GM12878 (cell line): ENCODE measurements at places on chromosomes 5 and 9. TPM values are rescaled to one million over a fixed set of nuclear protein-coding genes. Genes with fewer than 3 reads are reported as not detected.

Gene ALDH1A1
- 0.21 and 0.54 TPM in 2 replicates for total RNA-seq

- peaks cover 6% of the 10 kb centered on the region for H3K36me3 ChIP-seq
- H3K4me1 ChIP-seq = peaks cover under 1% of the 10 kb centered on the region; the same call in 1 of the 2 replicates
- no peak overlapping the region for H3K27ac ChIP-seq
- DNase-seq = no peak
Observed at GRCh38 chr9:93114169-93114983, 18.4 kb downstream of the CARD19 start.

DNA sequence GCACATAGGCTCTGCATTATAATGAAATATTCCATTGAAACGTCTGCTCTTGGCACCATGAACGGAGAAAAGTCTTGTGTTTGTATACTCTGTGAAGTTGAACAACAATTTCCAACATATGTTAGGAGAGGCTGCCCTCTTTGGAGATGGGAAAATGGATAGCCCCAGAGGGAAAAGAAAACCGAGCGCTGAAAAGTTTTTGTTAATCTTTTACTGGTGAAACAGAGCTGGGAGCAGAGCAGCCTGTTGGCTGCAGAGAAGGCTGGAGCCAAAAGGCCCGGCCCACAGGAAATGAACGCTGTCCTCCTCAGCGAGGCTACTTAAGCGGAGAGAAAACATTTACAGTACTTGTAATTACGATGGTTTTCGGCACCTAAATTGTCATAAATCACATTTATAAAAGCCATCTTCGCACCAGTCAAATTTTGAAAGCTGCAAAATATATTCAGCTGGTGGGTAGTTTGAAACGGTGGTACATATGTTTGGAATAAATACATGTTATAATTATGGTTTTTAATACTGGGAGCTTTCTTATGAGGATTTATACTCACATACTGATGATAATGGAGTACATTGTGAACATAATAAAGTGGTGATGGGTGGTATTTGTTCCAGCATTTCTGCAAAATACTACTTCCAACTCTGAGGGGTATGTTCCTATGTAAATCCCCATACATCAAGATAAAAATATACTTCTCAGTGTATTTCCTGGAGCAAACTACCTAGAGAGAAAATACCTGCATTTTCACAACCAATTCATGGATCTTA is 129.6 kb upstream of the CNTLN start:
- H3K27ac ChIP-seq = no peak overlapping the region
- H3K36me3 ChIP-seq = no peaks in the 10 kb centered on the region
- H3K4me1 ChIP-seq = no peaks in the 10 kb centered on the region
- no peak overlapping the region for H3K4me3 ChIP-seq
- DNase-seq = no peak
- H3K27me3 ChIP-seq = no peaks in the 10 kb centered on the region

GRCh38 chr9:37943345-37944265 is 39.7 kb upstream of the SLC25A51 start:
- H3K27ac ChIP-seq = no peak overlapping the region
- H3K36me3 ChIP-seq = no peaks in the 10 kb centered on the region

- H3K36me3 ChIP-seq = peaks cover 38% of the 10 kb centered on the region
- H3K27ac ChIP-seq = no peak overlapping the region
- no peak for DNase-seq
- H3K4me1 ChIP-seq = peaks cover 3% of the 10 kb centered on the region; the same call in 1 of the 2 replicates
Observed at GRCh38 chr9:137111788-137112563, 2.6 kb downstream of the DPP7 start.
